ENCODE measurements at places on chromosomes 16 and 17.

DNA sequence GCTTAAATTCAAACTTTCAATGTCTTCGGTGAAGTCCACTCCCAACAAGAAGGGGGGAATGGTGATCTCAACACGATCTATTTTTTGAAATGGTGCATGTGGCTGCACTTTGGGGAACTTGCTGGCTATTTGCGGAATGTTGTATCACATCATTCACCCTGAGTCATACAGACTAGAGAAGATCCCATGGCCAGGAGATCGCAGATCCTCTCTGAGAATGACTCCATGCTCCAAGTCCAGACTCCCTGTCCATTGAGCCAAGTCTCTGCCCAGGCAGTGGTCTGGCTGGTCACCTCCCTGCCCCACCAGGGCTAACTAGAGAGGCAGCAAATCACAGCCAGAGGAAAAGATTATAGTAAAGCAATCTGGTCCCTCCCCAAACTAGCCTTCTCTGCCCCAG lies 120.6 kb downstream of the XYLT1 start:
- no peak for DNase-seq

GRCh38 chr16:89710709-89711564 lies 9.4 kb upstream of the SPATA2L start:
- no peak for DNase-seq

GRCh38 chr17:28573040-28573380 lies 1.7 kb upstream of the PIGS start:
- no peak for DNase-seq

- DNase-seq = no peak
These were observed 924 bp downstream of the ZNF598 start for GRCh38 chr16:2008631-2009163.

DNA sequence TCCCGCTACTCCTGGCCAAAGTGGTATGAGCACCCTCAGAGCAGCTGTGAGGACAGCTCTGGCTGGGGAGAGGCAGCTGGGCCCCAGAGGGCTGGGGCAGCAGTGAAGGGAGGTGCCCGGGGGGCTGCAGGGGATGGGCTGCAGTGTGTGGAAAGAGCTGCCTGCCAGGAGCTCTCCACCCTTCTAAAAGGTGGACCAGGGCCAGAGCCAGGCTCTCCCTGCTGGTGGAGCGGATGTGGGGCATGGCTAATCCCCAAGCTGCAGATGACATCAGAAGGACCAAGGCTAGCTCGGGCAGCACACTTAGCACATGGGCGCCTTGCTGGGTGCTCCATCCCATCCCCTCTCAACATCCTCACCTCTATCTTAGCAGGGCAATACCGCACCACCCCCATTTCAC lies 103.1 kb downstream of the SDK2 start:
- DNase-seq = no peak

- DNase-seq = no peak
These were observed 17.3 kb downstream of the ABAT start for GRCh38 chr16:8691728-8692127.

- no peak for DNase-seq
These were observed 392.1 kb downstream of the SOX9 start for GRCh38 chr17:72512649-72513556.

GRCh38 chr17:46773676-46774075 lies 44.8 kb downstream of the WNT3 start:
- DNase-seq = no peak

DNA sequence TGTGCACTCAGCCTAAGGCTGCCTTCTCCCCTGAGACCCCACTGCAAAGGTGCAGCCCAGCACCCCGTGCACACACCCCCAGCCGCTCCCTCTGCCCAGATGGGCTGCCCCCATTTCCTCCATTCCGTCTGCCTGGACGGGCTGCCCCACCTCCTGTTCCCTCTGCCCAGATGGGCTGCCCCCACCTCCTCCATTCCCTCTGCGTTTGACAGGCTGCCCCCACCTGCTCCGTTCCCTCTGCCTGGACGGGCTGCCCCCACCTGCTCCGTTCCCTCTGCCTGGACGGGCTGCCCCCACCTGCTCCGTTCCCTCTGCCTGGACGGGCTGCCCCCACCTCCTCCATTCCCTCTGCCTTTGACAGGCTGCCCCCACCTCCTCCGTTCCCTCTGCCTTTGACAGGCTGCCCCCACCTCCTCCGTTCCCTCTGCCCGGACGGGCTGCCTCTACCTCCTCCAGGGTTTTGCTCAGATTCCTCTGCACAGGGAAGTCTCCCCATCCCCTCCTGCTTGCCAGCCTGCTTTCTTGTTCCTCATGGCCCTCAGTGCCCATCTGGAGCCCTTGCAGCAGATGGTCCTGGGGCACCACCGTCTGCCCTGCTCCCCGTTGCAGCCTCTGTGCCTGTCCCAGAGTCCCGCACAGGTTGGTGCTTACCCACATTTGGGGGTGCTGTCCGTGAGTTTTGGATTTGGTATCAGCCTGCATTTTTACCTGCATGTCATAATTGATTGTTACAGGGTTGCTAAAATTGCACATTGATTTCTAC lies 23.4 kb upstream of the IL17C start:
- DNase-seq = no peak

DNA sequence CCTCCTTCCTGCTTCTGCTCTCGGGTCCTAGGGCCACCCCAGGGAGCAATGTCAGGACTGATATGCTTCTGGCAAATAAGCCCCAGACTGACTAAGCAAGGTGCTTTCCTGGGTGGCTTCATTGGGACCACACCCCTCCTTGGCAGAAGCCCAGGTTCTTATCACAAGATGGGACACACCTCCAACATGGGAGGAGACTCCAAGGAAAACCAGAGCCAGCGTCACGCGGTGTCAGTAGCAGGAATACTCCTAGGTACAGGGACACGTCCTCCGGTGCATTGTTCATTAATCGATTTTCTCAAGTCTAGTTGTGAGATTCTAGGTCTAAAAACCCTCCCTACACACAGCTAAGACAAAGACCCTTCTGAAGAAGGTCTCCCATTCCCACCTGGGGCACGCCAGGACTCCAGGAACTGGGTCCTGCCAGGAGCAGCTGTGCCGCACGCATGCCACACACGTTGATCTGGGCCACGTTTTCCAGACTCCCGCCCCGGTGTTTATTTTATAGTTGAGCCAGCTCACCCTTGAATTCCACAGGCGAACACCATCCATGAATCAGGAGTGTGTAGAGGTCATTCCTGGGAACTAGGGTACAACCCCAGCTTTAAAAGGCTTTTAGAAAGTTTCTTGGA lies 30.8 kb downstream of the FA2H start:
- no peak for DNase-seq

GRCh38 chr17:82648742-82649331 lies 593 bp upstream of the WDR45B start:
- no peak for DNase-seq

- no peak for DNase-seq
These were observed 37.0 kb downstream of the RNF135 start for GRCh38 chr17:31007695-31008373.

DNA sequence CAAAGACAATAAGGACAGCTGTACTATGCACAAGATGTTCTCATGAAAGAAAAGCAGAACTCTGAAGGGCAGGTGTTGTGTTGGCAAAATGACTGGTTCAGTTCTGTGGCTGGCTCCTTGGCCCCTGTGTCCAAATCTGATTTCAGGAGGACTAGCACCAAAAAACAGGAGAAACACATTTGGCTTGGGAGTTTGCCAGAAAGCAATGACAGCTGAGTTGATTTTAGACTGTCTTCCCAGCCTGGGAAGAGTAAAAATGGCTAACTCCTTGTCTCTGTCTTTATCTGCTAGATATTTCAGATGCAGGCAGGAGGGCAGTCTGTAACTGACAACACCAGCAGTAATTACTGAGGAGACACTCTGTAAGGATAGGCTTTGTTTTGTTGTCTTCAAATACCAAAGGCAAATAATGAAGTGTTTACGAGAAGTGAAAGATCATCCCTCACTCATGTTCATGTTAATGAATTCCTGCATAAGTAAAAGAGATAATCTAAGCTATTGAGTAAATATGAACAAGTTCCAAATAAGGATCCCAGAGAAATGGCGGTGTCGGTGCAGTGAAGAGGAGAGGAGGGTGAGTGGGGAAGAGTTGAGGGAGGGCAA lies 989.0 kb downstream of the CDH11 start:
- DNase-seq = no peak

DNA sequence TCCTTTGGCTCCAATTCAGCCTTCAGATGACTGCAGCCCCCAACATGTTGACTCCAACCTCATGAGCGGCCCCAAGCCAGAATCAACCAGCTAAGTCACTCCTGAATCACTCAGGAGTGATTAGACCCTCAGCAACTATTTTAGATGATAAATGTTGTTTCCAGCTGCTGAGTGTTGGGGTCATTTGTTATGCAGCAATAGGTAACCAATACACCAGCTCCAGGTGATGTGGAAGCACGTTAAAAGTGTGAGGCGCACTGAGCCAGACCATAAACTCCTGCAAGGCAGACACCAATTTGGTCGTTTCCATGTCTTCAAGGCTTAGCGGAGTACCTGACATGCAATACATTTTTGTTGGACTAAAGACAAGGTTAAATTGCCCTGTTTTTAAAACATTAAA lies 17.5 kb downstream of the COQ7 start:
- no peak for DNase-seq

GRCh38 chr16:4328782-4329775 lies 13.2 kb downstream of the GLIS2 start:
- DNase-seq = no peak

DNA sequence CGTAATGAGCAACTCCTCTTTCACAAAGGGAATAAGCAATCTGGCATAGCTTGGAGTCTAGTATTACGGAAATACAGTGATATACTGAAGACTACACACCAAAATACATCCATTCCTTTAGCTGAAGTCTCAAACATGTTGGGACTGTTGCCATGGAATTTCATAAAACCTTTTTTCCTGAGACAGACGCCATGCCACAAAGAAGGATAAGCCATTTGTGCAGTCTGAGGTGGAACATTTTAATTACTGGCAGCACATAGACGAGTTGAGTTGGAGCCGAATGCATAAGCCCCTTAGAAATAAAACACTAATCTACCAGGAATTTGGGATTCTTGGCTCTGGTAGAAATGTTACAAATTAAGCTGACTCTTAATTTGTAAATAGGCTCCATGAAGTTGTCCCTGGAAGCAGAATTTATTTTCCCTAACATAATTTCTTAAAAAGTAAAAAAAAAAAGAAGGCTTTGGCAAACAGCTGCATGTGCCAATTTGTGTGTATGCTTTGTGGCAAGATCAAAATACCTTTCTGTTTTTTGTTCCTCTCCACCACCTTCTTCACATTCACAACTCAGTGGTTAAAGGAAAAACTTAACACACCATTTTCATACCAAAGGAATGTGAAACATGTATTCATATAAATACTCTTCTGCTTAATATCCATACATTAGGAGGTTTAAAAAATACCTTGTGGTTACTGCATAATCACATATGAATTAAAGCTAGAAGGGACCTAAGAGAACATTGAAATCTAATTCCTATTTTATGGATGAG lies 25.5 kb downstream of the GRB7 start:
- no peak for DNase-seq

DNA sequence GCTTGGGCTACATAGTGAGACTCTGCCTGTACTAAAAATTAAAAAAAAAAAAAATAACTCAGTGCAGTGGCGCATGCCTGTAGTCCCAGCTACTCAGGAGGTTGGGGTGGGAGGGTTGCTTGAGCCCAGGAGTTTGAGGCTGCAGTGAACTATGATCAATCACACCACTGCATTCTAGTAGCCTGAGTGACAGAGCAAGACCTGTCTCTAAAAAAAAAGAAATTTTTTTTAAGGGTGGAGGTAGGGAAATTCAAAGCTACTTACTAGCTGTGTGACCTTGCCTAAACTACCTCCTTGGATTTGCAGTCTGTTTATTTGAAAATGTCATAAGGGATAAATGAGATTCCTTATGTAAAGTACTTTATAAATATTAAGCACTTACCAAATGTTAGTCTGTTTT lies 3.4 kb upstream of the SMPD3 start:
- DNase-seq = no peak

DNA sequence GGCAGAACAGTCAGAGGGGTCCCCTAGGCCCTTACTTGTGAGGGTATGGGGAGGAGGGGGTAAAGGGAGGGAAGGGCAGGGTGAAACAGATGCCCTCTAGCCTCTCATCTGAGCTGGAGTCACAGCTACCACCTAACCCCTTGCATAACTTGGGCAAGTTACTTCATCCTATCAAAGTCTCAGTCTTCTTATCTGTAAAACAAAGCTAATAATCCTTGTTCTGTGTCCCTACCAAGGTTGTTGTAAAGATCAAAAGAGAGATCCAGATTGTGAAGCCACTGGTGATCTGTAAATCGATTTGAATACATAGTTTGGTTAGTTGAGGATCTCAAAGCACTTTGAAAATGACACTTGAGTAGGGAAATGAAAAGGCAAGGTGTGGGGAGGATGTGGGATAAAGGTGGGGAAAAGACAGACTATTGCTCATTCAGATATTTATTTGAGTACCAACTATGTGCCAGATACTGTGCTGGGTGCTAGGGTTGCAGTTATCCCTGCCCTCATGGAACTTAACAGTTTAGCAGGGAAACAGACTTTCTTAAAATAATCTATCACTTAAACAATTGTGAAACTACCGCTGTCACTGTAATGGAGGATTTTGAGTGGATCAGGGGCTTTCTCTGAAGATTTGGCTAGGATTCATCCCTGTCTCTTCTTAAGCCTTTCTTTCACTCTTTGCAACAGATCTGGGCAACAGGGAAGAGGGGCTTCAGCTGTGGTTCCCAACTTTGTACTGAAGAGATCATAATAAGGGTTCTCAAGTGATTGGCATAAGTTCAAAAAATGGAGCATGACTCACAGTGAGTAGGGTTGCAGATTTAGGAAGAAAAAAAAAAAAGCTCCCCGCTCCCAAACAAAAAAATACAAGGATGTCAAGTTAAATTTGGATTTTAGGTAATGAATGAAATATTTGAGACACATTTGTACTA lies 3.0 kb downstream of the HEATR9 start:
- DNase-seq = no peak

GRCh38 chr17:79969906-79970305 lies 65.8 kb downstream of the TBC1D16 start:
- no peak for DNase-seq

- DNase-seq = no peak
These were observed 7.7 kb downstream of the MMD start for GRCh38 chr17:55413825-55414489.

DNA sequence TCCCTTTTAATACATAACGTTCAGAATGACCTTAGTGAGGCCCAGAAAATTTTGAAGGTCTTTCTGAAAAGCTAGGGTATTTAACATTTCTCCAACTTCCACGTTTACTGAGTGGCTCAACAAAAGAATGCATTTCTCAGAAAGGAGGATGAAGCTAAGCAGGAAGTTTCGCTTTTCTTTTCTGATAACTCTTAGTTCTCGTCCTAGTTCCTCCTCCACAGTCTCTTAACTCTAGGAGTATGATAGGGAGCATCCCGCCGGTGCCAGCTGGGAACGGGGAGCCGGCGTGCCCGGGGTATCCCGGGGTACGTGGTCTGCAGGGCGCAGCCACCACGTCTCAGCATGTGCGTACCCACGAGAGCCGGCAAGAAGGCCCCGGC lies 363 bp downstream of the KARS1 start:
- no peak for DNase-seq

- no peak for DNase-seq
These were observed 76.1 kb upstream of the IRX3 start for GRCh38 chr16:54362591-54363206.

GRCh38 chr16:69618307-69618706 lies 52.5 kb downstream of the NFAT5 start:
- DNase-seq = no peak

All from stimulated activated CD8-positive, alpha-beta memory T cell treated with anti-CD3 and anti-CD28 coated beads, Interleukin-7, amount 100 ng/mL, for 1 hour (primary cell).